ENCODE measurements at places on chromosomes 13 and 19.

GRCh38 chr13:24630851-24631620 lies 49.2 kb upstream of the ATP12A start:
- no peak for DNase-seq

GRCh38 chr19:44789943-44790483 lies 12.3 kb downstream of the CBLC start:
- no peak for DNase-seq

- DNase-seq, result no peak
Measured at GRCh38 chr13:59145381-59145780, 1018.3 kb downstream of the DIAPH3 start.

GRCh38 chr13:112716841-112717520 lies 27.1 kb downstream of the ATP11A start:
- DNase-seq, result no peak

- DNase-seq, result no peak
Measured at GRCh38 chr13:113741191-113741668, 17.8 kb upstream of the TMEM255B start.

DNA sequence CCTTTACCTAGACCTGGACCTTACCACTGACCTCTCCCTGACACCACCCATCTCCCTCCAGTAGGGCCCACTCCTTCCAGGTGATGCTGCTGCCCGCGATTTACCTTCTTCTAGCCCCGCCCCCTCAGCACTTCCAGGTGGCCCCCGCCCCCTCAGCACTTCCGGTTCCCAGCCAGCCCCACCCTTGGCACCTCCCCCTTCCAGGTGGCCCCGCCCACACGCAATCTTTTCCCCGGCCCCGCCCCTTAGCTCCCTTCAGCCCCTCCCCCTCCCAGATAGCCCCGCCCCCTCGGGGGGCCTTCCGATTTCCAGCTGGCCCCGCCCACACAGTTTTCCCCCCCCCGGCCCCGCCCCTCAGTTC lies 586 bp downstream of the LIG1 start:
- DNase-seq, result no peak

DNA sequence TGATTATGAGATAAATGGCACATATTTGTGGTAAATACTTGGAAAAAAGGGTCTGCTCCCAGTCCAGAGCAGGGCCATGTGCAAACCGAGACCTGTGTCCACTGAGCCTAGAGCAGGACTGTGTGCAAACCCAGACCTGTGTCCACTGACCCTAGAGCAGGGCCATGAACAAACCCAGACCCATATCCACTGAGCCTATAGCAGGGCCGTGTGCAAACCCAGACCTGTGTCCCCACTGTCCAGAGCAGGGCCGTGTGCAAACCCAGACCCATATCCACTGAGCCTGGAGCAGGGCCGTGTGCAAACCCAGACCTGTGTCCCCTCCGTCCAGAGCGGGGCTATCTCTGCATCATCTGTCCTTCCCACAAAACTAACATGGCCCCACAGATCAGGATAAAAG lies 136.0 kb downstream of the ATP11A start:
- no peak for DNase-seq

- DNase-seq, result no peak
Measured at GRCh38 chr13:40520916-40521315, 145.5 kb downstream of the FOXO1 start.

DNA sequence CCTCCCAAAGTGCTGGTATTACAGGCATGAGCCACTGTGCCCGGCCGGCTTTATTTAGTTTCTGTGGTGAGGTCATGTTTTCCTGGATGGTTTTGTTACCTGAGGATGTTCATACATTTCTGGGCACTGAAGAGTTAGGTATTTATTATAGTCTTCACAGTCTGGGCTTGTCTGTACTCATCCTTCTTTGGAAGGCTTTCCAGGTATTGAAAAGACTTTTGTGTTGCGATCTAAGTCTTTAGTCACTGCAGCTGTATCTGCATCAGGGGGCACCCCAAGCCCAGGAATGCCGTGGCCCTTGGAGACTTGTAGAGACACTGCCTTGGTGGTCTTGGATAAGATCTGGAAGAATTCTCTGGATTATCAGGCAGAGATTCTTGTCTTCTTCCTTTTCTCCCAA lies 12.8 kb downstream of the BLOC1S3 start:
- DNase-seq, result no peak

GRCh38 chr19:8528500-8528899 lies 14.5 kb upstream of the ZNF414 start:
- DNase-seq, result no peak

GRCh38 chr13:81171065-81171647 lies 830.2 kb upstream of the SPRY2 start:
- no peak for DNase-seq

DNA sequence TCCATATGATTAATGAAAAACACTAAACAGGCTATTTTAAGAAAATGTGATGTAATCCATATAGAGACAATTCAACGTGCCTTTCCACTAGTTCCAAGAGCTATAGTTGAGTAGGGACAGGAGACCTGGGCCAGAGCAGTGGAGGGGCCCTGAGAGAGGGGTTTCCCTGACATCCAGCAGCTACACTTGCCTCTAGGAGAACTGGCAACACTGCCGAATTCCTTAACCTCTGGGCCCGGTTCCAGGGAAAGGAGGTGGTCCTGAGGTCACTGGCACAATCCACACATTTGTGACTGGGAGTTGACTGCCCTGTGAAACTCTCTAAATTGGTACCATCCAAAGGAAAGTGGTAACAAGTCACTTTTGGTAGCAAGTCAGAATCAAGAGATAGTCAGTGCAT lies 264.4 kb downstream of the DCLK1 start:
- DNase-seq, result no peak

- DNase-seq, result no peak
Measured at GRCh38 chr13:107374038-107374437, 806.1 kb upstream of the ARGLU1 start.

GRCh38 chr19:18389726-18390064 lies 3.7 kb downstream of the GDF15 start:
- no peak for DNase-seq

DNA sequence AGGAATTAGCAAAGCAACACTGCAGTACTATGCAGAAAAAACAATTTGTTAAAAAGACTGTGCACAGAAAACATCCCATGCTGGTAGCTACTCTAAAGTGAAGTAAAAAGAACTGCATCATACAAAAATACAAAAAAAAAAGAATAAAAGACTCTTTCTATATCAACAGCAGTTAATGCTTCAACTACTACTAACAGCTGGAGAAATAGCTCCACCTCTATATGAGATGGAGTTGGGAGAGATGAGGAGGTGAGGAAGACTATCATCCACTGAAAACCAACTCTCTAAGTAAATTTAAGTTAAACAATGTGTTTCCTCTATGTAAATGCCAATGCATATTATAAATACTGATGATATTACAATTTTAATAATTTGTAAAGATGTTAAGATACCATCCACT lies 1.8 kb downstream of the ZC3H13 start:
- DNase-seq, result no peak
